ENCODE measurements at places on chromosomes 16 and 17.

DNA sequence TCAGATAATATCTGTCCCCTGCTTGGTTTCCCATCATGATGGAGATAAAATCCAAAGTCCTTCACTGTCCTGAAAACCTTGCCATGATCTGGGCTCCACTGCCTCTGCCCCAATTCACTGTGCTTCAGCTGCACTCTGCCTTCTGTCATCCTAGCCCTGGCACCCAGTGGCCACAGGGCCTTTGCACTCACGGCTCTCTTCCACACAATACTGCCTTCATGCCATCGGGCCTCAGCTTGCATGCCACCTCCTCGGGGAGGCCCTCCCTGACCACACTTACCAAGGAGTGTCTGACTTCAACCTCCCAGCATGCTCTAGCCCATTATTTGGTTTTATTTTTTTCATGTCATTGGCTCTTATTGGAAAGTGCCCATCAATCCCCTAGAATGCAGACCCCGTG, 146.1 kb downstream of the C16orf78 start:
- no peak for DNase-seq

DNA sequence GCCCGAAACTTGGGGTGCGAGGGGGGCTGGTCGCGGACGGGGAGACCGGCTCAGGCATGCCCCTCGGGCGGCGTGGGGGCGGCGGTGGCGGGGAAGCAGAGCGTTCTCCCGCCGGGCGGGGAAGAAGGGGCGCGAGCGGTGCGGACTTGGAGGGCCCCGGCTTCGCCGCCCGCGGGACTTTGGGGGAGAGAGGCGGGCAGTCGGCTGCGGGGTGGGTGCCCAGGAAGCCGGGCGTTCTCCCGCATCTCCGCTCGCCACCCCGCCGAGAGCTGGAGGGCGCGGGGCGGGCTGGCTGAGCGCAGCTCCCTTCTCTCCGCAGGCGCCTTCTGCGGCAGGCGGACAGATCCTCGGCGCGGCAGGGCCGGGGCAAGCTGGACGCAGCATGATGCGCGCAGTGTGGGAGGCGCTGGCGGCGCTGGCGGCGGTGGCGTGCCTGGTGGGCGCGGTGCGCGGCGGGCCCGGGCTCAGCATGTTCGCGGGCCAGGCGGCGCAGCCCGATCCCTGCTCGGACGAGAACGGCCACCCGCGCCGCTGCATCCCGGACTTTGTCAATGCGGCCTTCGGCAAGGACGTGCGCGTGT, 772 bp downstream of the NTN1 start:
- DNase-seq = no peak

DNA sequence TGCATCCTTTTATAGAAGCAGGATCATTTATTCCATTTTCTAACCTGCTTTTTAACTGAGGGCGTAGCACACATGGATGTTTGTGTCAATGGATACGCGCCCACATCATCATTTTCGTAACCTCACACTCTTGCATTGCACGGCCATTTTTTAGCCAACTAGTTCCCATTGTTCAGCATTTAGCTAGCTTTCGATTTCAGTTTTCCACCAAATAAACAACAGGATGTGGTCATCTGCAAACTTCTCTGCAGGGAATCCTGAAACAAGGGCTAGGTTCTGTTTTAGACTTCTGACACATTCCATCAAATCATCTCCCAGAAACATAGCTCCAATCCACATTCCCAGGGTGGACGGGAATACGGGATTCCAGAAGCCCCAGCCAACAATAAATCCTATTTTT, 6.4 kb downstream of the CYB561 start:
- DNase-seq = no peak

DNA sequence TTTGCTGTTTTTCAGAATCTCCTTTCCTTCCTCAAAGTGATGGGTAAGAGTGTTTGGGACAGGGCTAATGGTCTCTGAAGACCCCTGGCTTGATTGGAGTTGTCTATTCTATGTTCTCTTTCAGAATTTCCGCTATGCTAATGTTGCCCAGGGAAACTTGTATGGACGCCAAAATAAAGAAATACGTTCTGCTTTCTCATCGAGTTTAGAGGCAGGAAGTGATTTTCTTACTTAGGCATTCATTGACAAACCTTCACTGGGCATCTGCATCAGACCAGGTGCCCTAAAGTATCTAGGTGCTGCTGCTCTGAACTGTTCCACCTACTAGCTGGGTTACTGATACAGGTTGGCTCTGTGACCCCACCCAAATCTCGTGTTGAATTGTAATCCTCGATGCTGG, 787.9 kb upstream of the EEF2KMT start:
- no peak for DNase-seq

GRCh38 chr17:41071606-41072360, 6.1 kb upstream of the KRTAP2-4 start:
- no peak for DNase-seq

DNA sequence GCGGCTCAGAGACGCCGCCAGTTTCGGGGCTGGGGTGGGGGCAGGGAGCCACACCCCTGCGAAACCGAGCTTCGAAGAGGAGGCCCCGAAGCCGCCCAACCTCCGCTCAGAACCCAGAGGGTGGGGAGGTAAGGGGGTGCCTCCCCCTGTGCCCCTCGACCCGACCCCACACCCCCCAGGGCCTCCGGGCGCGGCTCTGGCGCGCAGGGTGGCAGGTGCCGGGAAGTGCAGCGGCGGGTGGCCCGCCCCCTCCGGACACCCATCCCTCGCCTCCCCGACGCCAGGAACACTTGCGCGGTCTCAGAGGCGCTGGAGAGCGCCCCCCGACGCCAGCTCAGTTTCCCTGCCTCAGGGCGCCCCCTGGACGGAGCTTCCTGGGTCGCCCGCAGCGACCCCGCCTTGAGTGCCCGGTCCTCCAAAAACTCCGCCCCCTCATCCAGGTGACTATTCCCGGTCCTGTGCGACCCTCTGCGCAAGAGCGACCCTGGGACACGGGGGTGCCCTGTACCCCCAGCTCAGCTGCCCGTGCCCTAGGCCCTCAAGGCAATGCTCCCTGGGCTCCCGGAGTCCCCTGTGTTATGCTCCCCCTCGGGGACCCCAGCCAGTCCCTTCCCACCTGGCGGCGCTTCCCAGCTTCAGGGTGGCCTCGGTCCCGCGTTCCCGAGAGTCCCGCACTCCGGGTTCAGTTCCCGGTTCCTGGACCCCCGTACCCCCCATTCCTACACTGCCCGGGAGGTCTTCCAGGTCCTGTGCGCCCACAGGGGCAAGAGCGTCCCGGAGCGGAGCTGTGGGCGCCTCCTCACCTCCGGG, 562 bp downstream of the PPL start:
- DNase-seq = no peak

GRCh38 chr16:56609463-56609921, 1.1 kb downstream of the MT2A start:
- DNase-seq = peak; percentile 77

- peak; percentile 24 for DNase-seq
These were observed 5.4 kb upstream of the CHRNE start for GRCh38 chr17:4908301-4908700.

DNA sequence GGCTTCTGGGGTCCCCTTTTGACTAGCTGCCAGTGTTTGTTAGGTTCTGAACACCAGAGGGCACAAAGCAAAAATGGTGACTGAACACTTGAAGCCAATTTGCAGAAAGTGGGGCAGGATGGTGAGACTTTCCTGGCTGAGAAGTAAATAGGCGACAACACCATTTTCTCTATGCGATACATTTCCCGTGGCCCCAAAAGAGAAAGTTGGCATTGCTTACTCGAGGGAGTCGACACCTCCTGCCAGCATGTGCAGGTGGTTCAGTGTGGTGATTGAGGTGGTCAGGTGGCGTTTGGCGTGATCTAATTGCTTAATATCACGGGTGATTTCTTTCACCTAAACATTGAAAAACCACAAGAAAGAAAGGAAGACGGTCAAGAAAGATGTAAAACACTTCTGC, 59.0 kb downstream of the VPS53 start:
- no peak for DNase-seq

DNA sequence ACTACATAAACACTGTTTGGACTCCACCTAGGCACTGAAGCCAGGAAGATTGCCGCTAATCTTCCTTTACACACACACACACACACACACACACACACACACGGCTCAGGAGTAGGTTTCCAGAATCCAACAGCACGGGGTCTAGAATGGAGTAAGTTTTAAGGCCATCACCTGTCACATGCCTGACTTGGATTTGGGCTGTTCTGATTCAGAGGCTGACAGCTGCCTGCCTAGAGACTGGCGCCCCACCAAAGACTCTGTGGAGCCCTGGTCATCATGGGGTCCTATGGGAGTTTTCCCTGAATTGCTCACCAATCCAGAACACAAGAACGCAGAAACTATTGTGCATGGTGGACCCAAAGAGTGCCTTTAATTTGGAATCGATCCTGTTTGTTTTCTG, 10.9 kb downstream of the CDRT4 start:
- DNase-seq = no peak

GRCh38 chr17:50686494-50687199, 21.1 kb downstream of the ANKRD40 start:
- no peak for DNase-seq

DNA sequence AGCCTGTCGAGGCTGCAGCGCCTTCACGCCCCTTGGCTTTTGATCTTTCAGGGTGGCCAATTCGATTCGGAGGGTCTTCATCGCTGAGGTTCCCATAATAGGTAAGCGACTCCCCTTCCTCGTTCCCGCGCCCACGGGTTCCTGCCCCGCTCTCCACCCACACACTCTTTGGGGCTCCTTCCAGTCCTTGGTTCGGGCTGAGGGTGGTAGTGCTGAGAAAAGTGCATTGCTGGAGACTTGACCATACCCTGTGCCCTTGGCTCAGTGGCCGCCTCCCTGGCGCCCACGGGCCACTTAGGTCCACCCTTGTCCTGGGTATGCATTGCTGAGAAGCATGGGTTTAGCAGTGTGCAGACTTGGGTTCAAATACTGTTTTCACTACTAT, 491 bp downstream of the POLR2C start:
- DNase-seq = no peak

DNA sequence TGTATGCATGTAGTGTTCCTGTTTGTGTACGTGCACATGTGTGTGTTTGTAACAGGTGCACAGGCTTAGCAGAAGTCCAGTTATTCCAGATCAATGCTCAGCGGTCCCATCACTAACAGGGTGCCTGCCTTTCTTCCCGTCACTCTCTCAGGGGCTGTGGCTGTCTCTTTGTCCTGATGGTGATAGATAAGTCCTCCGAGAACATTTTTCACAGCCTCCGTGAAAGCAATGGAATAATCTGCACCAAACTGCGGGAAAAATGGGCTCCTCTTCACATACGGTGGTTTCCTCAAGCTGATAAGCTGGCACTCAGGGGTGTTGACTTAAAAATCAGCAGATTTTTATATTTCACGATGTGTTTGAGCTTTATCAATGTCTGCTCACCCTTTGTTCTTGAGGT, 342.3 kb downstream of the TMEM114 start:
- no peak for DNase-seq

GRCh38 chr17:30200106-30200505, 35.4 kb downstream of the SLC6A4 start:
- DNase-seq = no peak

DNA sequence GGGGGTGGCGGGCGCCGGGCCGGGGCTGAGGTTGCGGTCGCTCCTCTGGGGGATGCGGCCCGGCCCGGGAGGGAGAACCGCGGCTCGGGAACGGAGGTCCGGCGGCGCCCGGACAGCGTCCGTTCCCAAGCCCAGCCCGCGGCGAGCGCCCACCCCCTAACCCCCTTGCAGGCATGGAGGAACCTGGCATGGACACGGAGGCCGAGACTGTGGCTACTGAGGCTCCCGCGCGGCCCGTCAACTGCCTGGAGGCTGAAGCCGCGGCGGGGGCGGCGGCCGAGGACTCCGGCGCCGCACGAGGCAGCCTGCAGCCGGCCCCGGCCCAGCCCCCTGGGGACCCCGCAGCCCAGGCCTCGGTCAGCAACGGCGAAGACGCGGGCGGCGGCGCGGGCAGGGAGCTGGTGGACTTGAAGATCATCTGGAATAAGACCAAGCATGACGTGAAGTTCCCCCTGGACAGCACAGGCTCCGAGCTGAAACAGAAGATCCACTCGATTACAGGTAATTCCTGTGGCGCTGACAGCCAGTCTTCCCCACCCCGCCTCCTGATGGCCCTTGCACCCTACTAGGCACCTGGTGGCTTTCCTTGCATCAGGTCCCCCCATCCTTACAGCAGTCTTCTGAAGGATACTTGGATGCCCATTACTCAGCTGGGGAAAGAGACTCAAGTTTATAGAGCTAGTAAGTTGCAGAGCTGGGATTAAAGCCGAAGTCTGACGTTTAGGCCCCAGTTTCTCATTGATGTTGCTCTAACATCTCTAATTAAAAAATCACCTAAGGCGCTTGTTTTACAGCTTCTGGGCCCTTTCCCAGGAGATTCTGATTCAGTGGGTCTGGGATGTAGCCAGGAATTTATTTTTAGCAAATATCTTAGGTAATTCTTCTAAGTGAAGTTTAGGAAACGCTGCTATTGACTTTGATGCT, 514 bp downstream of the UBFD1 start:
- no peak for DNase-seq

DNA sequence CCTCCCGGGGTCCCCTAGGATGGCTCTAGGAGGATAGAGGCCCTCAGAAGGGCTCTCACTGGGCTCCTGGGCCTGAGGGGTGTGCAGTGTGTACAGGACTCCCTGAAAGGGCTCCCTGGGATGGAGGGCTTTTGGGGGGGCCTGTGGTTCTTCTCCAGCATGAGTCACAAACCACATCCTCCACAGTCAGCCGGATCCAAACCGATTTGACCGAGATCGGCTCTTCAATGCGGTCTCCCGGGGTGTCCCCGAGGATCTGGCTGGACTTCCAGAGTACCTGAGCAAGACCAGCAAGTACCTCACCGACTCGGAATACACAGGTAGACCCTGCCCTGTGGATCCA, 4.5 kb downstream of the TRPV2 start:
- DNase-seq = no peak

GRCh38 chr17:72631568-72631948, 460.9 kb downstream of the SLC39A11 start:
- no peak for DNase-seq

DNA sequence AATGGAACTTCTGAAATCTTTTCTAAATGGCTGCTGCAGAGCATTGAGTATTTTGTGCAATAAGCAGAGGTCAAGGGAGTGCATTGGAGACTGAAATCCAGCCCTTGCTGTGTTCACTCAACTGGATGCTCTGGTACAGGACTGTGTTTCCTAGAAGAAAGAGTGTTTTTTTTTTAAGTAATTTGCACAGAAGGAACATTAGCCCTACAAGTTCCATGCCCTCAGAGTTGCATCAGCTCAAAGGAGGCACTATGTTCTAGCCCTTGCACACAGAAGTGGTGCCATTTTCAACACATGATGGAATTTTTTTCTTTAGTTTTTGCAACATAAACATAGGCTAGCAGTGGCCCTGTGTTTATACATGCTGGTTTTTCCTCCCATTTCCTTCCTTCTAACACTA, 144.1 kb upstream of the HLF start:
- DNase-seq = no peak

DNA sequence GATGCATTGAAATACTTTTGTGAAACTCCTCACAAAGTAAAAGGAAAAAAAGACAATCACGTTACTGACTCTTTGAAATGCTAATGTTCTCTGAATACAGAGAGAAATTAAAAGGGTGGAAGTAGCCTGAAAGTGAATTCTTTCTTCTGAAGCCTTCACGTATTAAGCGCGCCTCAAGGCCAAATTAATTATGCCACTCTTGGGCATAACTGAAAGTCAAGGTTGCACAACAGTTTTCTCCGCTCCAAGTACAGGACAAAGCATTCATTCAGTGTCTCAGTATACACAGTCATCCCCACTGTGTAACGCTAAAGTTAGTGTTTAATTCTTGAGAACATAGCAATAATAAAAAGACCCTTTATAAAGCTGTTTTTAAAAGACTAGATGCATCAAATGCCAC, 21.5 kb downstream of the PARN start:
- no peak for DNase-seq

GRCh38 chr17:4467287-4467686, 31.4 kb upstream of the SPNS2 start:
- no peak for DNase-seq
